Anterior cingulate cortex (tissue), 58 donors: ENCODE measurements at places on chromosomes 1 and 21.

DNA sequence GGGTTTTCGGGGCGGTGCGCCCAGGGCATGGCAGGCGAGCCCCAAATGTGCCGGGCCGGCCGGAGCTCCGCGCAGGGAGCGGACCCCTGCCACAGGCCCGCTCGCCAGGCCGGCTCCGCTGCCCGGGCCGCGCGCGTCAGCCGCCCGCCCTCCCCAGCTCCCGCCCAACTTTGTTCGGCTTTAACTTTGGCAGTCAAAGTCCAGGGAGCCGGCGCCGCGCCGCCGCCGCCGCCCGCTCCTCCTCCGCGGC lies 488 bp downstream of the SLC35D1 start:
- no peak for DNase-seq

GRCh38 chr1:23591460-23592208 lies 32.3 kb upstream of the ID3 start:
- DNase-seq, result no peak

DNA sequence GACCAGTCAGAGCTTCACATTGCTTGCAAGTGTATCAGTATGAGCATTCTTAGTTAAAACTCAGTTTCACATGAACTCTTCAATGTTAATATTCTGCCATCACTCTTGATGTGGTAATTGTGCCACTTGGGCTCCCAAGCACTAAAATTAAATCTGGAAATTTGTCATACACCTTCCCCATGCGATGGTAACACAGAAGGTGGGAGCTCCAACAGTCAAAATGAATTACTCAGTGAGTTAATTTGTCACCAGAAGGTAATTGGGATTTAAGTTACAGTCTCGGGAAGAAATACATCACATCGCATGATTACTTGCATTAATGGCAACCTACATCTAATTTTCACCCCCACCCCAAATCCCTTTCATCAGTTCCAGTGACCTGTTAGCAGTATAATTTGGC lies 376.5 kb upstream of the DAB1 start:
- DNase-seq, result no peak

DNA sequence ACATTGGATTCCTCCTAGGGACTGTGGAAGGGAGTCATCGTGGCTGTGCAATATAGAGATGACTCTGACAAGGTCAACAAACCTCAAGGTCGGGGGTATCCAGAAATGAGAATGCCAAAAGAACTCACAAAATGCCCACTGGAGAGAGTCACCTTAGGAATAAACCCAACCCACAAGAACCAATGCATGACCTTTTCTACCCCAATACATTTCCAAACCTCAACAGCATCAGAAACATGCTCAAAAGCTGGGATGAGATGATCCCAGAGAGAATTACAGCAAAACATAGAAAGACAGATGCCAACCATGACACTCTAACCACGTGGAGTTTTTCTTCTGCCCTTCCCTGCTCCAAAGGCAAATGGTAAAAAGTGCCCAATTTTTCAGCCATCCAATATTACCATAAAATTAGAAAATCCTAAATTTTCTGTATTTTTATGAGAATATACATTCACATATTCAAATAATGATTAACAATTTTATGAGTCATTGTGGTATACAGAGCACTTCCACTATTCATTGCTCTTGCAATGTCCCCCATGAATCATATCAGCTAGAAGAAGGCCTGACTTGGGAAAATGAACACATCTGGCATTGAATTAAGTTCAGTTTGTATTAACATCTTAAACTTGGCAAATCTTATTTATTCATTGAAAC lies 88.2 kb upstream of the PALMD start:
- no peak for DNase-seq

- no peak for DNase-seq
These were observed 498.4 kb downstream of the TTLL7 start for GRCh38 chr1:83500531-83500930.

DNA sequence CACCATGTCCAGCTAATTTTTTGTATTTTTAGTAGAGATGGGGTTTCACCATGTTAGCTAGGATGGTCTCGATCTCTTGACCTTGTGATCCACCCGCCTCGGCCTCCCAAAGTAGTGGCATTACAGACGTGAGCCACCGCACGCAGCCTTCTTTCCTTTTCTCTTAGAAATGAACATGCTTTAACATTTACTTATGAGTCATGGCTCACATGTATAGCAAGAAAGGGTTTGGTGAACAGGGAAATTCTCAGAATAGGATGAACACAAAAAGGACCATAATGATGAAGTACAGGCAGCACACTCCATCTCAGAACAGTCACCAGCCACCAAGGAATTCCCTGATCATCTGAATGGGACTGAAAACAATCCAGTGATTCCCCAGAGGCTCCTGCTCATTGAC lies 9.4 kb upstream of the VAMP4 start:
- no peak for DNase-seq

GRCh38 chr1:173383351-173383750 lies 93.8 kb upstream of the PRDX6 start:
- DNase-seq, result no peak

GRCh38 chr21:39400173-39400572 lies 45.4 kb downstream of the LCA5L start:
- no peak for DNase-seq

GRCh38 chr1:225944387-225944786 lies 3.4 kb upstream of the LEFTY2 start:
- DNase-seq, result no peak

DNA sequence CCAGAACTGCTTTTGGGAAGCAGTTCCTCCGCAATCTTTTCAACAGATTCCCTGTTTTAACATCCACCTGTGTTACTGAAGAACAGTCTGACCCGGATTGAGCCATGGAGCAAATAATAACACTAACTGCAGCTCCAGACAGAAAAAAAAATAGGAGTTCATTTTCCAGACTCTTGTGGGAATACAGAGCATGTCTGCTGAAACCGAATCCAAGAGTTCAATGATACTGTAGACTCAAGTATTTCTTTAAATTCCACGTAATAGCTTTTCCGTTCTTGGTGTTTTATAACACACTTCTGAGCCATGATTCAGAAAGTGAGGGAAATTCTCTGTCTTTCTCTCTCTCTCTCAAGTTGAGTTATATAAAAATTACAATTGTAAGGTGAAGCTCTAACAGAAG lies 60.6 kb downstream of the DDAH1 start:
- DNase-seq, result no peak

- DNase-seq, result no peak
These were observed 3.0 kb upstream of the IGSF21 start for GRCh38 chr1:18104546-18105100.
